Cerebellar cortex (tissue), 1 donor: ENCODE measurements at places on chromosomes 13 and 19.

GRCh38 chr13:71644579-71644978, 222.4 kb downstream of the DACH1 start:
- DNase-seq = no peak

GRCh38 chr13:102020611-102021216, 381.1 kb downstream of the FGF14 start:
- peak; percentile 84 for DNase-seq

- DNase-seq = peak; percentile 96
Observed at GRCh38 chr13:44296856-44297255, 76.8 kb upstream of the SERP2 start.

GRCh38 chr13:22336460-22336859, 665.6 kb downstream of the FGF9 start:
- DNase-seq = no peak

DNA sequence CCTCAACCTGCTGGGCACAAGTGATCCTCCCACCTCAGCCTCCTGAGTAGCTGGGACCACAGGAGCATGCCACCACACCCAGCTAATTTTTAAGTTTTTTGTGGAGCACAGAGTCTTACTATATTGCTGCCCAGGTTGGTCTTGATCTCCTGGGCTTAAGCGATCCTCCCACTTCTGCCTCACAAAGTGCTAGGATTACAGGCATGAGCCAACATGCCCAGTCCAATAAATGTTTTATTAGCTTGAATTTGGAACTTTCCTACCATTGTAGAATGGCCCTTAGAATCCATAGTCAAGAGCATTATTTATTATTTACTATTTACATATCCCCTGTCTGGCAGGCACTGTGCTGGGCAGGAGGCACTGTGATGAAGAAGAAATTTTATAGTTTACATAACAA, 39.6 kb upstream of the CLDN10 start:
- no peak for DNase-seq

GRCh38 chr13:53301449-53301848, 272.8 kb downstream of the OLFM4 start:
- no peak for DNase-seq

DNA sequence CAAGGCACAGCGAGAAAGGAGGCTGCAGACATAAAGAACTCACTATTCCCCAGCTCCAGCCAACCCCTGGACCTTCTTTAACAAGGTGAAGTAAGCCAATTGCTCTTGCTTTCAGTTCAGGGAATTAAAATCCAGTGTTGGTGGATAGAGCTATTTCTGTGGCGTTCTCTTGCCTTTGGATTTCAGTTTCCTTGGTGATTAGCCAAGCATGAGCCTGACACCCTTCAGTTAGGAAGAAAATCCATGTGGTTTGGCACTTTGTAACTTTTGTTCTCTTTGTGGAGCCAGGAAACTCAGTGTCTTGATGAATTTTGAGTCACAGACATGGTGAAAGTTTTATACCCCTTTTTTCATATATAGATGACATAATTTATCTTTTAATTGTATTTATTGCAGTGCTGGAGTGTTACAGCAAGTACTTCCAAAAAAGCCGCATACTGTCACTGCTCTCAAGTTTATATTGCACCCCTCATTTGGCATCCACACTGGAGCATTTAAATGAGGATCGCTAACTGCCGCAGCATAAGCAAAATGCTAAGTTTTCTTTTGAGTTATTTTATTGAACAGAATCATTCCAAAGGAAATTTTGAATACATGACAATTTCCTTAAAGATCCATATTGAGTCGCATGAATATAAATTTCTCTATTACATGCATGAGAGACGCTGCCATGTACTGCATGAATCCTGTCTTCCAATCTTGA, 406.8 kb downstream of the MYO16 start:
- no peak for DNase-seq

DNA sequence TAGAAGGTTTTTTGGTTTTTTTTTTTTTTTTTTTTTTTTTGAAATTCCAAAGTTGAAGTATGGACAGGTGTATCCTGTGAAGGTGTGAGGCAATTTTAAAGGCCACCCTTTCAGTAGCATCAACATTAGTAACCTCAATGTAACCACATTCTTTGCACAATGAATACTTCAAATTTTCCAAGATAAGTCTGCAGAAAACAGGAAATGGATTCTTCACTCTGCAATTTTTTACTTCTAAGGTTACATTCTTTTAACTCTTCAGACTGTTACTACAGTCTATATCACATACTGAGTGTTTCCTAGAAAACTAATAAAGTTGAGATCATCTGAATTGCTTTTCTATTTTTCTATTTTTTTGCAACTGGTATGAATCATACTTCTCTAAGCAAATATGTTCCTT, 569.0 kb upstream of the GPC6 start:
- no peak for DNase-seq

DNA sequence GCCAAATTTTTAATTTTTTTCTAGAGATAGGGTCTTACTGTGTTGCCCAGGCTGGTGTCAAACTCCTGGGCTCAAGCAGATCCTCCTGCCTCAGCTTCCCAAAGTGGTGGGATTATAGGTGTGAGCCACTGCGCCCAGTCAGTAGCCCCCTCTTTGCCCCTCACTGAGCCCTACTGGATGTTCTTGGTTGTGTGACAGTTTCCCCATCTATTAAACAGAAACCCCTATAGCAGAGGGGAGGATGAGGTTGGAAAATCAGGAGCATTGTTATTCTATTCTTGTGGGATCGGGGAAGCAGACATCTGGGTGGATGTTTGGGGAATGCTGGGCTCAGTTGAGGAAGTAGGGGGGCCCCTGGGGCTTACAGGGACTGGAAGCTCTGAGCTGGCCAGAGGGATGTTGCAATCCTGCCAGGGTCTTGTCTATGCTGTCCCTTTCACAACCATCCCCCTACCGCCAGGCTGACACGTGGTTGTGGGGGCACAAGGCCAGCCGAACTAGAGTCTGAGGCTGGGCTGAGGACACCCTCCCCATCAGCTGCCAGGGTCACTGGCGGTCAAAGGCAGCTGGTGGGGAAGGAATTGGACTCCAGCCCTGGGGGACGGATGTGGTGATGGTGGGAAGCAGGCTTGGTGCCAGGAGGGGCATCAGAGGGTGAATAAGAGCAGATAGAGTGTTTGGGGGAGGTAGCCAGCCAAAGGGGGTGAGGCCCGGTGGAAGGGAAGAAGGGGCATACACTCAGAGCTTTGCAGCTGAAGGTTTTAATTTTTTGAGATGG, 10.9 kb downstream of the APOC1 start:
- no peak for DNase-seq

GRCh38 chr19:30784850-30785457, 412.8 kb downstream of the ZNF536 start:
- peak; percentile 15 for DNase-seq

DNA sequence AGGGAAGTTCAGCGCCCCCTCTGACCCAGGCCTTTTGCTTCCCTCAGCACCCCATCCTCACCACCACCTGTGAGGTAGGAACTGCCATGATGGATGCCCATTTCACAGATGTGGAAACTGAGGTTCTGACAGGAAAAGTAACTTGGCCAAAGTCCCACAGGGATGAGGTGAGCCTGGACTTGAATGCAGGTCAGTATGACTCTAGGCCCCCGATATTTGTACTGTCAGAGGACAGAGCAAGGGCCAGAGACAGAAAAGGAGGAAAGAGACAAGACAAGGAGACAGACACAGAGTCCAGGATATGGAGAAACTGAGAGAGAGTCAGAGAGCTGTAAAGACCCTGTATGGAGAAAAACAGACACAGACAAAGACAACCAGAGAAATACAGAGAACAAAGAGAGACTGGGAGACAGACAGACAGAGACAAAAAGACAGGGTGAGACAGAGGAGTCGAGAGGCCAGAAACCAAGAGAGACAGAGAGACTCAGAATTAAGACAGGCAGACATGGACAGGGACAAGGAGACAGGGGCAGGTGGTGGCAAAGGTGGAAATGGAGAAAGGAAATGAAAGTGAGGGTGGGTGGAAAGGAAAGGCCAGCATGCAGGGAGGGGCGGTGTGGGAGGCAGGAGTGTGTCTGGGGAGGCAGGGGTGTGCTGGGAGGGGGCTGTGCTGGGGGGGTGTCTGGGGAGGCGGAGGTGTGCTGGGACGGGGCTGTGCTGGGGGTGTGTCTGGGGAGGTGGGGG, 5.0 kb downstream of the ERFL start:
- no peak for DNase-seq

- no peak for DNase-seq
Observed at GRCh38 chr13:46211116-46211482, 629 bp upstream of the LRRC63 start.

- DNase-seq = no peak
Observed at GRCh38 chr19:1206864-1207450, 1.4 kb downstream of the STK11 start.

DNA sequence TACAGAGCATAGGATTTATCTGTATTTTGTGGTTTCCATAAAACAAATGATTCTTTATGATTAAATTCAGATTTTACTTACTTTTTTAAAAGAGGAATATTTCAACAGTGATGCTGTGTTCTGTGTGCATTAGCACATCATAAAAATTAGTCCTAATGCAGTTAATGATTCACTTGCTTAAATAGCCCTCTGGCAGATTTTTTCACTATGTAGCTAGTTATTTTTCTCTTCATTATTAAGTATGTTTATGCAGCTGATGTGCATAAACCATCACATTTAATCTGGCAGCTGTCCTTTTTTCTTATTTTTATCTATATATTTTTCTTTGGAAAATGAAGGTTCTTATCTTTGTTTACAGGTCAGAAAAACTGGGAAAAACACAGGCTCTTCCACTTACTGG, 127.2 kb downstream of the ZNF486 start:
- DNase-seq = no peak

GRCh38 chr19:19628501-19629134, 598 bp upstream of the LPAR2 start:
- DNase-seq = no peak

GRCh38 chr13:30832845-30833332, 73.2 kb upstream of the MEDAG start:
- peak; percentile 31 for DNase-seq

GRCh38 chr19:40791349-40791748, 7.6 kb upstream of the EGLN2 start:
- no peak for DNase-seq

- DNase-seq = no peak
Observed at GRCh38 chr19:54369082-54369687, 4.5 kb upstream of the LAIR1 start.

- no peak for DNase-seq
Observed at GRCh38 chr19:5967571-5967970, 10.4 kb downstream of the RANBP3 start.

GRCh38 chr19:6481541-6482342, at the start of gene DENND1C:
Gene DENND1C (minus strand): TSS chr19:6481787. CDS start chr19:6481695, 92 bp downstream.
- DNase-seq = peak; percentile 31

DNA sequence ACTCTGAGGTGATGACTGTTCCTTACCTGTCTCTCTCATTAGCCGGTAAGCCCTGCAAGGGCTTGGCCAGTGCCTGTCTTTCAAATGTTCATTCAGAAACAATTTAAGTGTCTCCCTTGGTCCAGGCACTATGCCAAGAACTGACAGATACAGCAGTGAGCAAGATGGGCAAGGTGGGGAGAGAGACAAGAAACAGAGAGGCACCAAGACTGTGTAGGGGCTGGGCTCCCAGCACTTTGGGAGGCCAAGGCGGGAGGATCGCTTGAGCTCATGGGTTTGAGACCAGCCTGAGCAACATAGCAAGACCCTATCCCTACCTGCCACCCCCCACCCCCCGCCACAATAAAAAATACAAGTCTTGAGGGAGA, 1.3 kb upstream of the CCNE1 start:
- DNase-seq = peak; percentile 75

DNA sequence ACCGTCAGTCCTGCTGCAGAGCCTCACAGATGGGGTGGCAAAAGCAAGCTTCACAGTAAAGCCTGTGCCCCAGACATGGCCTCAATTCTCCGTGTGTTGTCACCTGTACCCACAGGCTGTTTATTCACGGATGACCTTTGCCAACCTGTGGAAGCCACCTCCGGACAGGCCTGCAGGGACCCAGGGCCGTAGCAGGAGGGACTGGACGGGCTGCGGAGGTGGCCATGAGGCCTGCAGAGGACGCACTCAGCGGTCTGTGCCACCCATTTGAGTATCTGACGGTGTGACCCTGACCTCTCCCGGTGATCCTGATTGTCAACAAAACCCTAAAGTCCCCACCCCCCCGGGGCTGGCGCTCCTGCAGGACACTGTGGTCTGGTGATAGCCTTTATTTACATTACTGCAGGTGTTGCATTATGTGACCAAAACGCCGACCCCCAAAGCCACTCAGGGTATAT, 7.8 kb upstream of the KLF16 start:
- no peak for DNase-seq

GRCh38 chr19:45613926-45614725, 12.1 kb upstream of the GPR4 start:
- no peak for DNase-seq

GRCh38 chr13:29457299-29457698, 138.2 kb downstream of the SLC7A1 start:
- no peak for DNase-seq

DNA sequence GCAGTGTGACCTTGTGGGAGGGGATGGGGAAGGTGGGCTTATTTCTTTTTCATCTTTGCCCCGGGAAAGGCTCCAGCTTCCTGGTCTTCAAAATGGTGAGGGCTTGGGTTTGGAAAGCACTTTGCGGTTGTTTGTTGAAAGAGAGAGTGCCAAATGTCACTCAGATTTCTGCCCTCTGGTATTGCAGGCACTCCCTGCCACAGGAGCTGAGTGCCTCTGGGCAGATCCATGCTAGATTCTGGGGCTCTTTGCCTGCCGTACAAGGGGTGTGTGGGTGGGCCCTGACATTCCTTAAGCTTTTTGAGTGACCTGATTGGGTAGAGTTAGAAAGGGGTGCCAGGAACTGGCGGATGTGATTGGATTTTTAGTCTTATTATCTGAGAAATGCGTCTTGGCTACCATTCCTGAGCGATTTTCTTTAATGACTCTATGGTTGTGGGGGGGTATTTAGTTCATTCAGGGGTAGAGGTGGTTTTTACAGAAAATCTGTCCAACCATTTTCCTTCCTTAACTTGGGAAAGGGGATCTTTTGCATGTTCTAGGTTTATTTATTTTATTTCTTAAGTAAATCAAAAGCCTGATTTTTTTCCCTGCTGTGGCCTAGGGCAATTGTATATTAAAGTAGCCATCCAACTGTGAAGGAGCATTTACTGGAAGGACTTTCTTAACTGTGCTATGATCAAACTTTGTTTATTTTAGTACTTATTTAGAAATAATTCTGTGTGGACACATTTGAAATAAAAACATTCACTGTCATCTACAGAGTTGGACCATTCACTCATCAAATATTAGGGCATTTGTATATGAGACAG, 3.2 kb downstream of the ARHGAP35 start:
- DNase-seq = no peak

GRCh38 chr13:37202264-37202663, 96.8 kb upstream of the CSNK1A1L start:
- no peak for DNase-seq

GRCh38 chr13:113317031-113317430, 20.0 kb downstream of the LAMP1 start:
- DNase-seq = no peak
